ENCODE measurements at places on chromosomes 12 and 14.

DNA sequence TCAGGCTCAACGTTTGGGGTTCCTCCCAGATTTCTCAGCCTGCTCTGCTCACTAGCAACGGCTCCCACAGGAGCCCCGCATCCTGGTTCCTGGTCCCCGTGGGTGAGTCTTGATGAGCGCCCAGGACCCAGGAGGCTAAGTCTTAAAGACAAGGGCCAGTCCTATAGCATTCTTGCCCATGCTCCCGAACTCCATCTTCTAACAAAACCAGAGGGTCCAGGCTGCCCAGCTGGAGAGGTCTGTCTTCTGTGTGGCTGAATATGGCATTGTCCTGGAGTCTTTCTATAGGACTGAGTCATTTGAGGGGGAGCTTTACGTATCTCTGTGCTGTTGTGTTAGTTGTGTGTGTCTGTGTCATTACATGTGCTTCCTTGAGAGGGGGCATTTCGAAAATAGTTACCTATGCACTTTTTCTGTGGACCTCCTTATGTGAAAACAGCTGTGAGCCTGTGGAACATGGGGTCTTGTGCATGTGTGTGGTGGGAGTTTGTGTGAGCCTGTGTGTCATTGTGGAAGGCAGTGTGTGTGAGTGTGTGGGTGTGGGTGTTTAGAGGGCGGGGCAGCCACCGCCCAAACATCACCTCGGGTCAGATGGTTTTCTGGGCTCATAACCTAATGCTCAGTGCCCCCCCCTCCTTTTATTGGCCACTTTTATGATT is 9.1 kb upstream of the TBX5 start:
- no peak for DNase-seq
- no peak overlapping the region for H3K27ac ChIP-seq
- H3K36me3 ChIP-seq = no peaks in the 10 kb centered on the region
- no peak overlapping the region for H3K4me3 ChIP-seq
- H3K4me1 ChIP-seq = no peaks in the 10 kb centered on the region
- H3K27me3 ChIP-seq = peaks cover 67% of the 10 kb centered on the region

DNA sequence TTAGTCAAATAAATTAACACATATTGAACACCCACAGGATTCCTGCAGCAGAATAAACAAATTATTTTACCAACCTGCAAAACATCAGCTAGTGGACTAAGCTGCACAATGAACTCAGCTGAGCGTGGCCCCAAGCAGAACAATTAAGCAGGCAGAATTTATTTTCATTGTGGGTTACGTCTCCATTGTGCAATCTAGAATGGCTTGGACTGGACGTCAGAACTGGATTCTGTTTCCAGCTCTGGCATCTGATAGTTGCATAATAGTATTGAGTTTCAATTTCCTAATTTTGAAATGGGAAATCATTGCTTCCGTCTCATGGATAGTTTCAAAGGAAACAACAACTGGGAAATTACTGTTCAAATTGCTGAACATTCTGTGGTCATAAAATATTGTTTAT is 35.5 kb upstream of the RERG start:
- DNase-seq = no peak
- H3K27me3 ChIP-seq = no peaks in the 10 kb centered on the region
- H3K27ac ChIP-seq = no peak overlapping the region
- no peaks in the 10 kb centered on the region for H3K4me1 ChIP-seq

- H3K27ac ChIP-seq = no peak overlapping the region
- peaks cover 18% of the 10 kb centered on the region for H3K4me1 ChIP-seq
- H3K36me3 ChIP-seq = peaks cover 7% of the 10 kb centered on the region
- H3K27me3 ChIP-seq = no peaks in the 10 kb centered on the region
Observed at GRCh38 chr14:93263416-93263815, 56.4 kb downstream of the UBR7 start.

DNA sequence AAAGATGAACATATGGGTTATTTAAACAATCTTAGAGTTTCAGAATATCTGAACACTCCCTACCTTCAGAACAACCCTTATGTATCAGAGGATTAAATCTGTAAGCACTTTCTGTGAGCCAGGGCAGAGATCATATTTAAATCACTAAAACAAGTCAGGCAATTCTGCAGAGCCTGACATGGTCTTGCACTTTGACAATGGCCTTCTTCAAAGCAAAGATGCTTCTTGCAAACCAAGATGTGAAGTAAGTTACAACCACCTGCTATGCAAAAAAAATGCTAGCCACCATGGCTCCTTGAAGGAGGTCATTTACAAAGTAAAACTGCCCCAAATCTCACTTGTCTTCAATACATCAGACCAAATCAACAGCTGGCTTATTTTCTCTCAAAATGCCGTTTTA is 3.2 kb downstream of the PPP1CC start:
- no peaks in the 10 kb centered on the region for H3K27me3 ChIP-seq
- H3K4me3 ChIP-seq = no peak overlapping the region
- H3K36me3 ChIP-seq = peaks cover 10% of the 10 kb centered on the region
- no peak overlapping the region for H3K27ac ChIP-seq
- H3K4me1 ChIP-seq = peaks cover 32% of the 10 kb centered on the region

DNA sequence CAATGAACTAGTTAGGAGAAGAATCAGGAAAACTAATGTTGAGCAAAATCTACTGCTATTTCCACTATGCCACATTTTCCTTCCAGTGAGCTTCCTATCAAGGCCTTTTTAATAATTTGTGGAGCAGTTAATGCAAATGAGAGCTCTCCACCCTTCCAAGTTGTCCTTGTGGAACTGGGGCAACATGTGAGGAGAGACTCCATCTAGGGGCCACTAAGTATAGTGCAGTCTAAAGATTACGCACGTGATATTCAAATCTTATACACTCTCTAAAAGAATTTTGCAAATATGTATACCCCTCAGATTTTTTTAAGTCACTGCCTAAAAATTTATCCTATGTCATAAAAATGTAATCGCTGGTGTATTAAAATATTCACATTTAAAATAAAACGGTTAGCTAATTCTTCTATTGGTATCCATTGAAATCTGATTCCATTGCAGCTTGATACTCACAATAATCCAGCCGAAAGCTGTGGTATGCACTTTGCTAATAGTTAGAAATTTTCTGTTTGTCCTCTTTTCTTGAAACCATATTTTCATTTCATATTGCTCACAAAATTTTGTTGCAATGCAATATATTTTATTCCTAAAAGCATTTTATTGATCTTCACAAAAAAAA is 100.1 kb downstream of the PAH start:
- no peaks in the 10 kb centered on the region for H3K27me3 ChIP-seq
- H3K4me3 ChIP-seq = no peak overlapping the region
- H3K4me1 ChIP-seq = no peaks in the 10 kb centered on the region
- no peaks in the 10 kb centered on the region for H3K36me3 ChIP-seq

DNA sequence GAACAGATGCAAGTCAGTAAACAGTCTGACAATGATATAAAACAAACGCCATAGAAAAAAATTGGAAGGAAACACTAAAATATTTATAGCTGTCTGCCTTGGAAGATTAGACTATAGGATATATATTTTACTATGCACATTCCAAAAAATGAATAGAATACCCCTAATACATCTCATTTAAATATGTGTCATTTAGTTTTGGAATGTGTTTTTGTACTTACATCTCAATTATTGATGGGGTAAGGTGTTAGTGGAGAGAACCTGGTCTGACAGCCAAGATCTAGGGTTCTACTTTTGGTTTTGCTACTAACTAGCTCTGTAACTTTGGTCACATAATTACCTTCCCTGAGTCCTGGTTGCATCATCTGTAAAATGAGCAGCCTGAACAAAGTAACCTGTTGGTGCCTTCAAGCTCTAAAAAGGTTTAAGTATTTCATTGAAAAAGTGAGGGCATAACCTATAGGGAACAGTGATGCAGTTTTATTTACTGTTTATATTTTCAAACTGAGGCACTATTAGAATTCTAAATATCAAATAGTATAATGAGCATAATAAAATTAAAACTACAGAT is 28.6 kb upstream of the SLC6A13 start:
- no peak overlapping the region for H3K4me3 ChIP-seq
- H3K36me3 ChIP-seq = peaks cover 9% of the 10 kb centered on the region
- peaks cover 5% of the 10 kb centered on the region for H3K4me1 ChIP-seq
- no peaks in the 10 kb centered on the region for H3K27me3 ChIP-seq

DNA sequence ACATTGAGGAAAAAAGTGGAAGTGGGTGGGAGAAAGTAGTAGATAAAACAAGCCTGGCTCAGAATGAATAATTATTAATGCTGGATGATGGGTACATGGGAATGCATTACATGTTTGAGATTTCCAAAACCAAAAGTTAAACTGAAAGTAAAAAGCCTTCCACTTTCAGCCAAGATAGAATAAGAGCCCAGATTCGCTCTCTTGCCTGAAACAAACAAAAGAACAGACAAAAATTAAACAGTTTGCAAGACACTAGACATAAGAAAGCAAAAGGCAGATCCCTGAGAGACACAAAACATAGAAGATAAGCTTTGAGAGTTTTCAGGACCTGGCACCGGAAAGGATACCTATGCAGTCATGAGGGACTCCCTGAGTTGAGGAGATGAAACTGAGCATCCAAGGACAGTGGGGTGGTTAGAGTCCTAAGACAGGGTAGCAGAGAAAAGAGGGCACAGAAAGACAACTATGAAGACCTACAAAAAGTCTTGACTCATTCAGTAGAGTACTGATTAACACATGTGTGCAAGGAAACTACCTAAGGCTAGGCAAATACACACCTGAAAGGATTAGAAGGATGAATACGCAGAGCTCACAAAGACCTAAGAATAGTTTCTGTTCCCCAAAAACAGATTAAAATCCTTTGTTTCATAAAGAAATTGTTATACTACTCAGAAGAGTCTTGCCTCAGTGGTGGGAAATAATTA is 54.1 kb downstream of the CEP83 start:
- H3K36me3 ChIP-seq = peaks cover 3% of the 10 kb centered on the region
- DNase-seq = no peak
- H3K27me3 ChIP-seq = no peaks in the 10 kb centered on the region
- H3K4me1 ChIP-seq = no peaks in the 10 kb centered on the region
- H3K4me3 ChIP-seq = no peak overlapping the region
- H3K27ac ChIP-seq = no peak overlapping the region

- H3K27ac ChIP-seq = no peak overlapping the region
- H3K4me3 ChIP-seq = no peak overlapping the region
- H3K4me1 ChIP-seq = no peaks in the 10 kb centered on the region
- DNase-seq = no peak
- H3K36me3 ChIP-seq = no peaks in the 10 kb centered on the region
- no peaks in the 10 kb centered on the region for H3K27me3 ChIP-seq
Observed at GRCh38 chr12:79514730-79515529, 175.8 kb downstream of the PAWR start.

DNA sequence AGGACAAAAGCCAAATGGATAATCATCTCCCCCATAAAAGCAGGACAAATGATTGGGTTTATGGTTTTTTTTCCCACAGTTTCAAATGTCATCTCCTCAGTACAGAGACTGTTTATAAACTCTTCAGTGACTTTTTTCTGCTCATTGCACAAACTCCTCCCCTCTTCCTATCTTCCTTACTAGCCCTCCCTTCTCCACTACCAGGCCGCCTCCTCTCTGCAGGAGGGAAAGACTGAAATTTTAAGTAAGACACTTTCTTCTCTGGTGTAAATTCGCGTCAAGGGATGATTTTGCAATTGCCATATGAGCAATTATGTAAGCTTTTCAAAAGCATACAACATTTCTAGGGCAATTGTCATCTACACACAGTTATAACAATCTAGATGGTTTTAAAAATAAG is 37.0 kb downstream of the BTG1 start:
- DNase-seq = no peak
- no peak overlapping the region for H3K4me3 ChIP-seq
- no peaks in the 10 kb centered on the region for H3K4me1 ChIP-seq
- no peaks in the 10 kb centered on the region for H3K27me3 ChIP-seq

GRCh38 chr12:79373896-79374499 is 316.8 kb downstream of the PAWR start:
- H3K4me1 ChIP-seq = peaks cover 3% of the 10 kb centered on the region
- H3K4me3 ChIP-seq = no peak overlapping the region
- H3K27me3 ChIP-seq = no peaks in the 10 kb centered on the region

DNA sequence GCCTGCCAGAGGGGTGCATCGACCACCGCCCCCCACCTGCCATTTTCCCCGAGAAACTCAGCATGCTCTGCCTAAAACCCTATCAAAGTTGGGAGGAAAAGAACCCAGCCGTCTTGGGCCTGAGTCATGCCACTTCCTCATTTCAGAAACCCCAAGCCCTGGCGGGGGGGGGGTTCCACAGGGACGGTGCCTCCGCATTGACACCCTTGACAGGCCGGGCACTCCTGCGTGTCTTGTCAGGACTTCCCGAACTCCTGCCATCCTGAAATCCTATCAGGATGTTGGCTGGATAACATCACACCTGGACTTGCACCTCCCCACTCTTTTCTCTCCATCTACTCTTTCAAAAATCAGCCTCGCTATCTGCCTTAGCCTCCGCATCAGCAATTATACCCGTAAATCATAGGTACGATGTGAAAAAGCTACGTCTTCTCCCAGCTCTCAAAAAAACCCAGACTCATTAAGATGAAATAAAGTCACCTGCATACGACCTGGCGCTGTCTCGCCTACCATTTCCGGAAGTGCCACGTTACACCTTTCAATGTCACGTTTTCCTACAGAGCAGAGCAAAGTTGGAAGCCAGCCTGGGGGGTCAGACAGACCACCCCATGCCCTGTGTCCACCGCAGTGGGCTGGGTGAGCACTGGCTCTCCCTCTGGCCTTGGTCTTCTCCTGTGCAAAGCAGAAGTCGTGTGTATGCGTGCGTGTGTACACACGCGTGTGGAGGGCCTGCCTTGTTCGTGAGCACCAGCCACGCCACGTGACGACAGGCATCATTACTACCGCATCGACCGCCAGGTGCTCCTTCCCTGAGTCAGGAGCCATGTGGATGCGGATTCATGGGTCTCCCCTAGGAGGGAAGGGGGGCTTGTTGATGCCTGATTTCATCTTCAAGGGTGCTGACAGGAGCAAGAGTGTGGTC is 96.7 kb downstream of the RFLNA start:
- no peaks in the 10 kb centered on the region for H3K27me3 ChIP-seq
- H3K4me1 ChIP-seq = peaks cover 33% of the 10 kb centered on the region
- H3K36me3 ChIP-seq = peaks cover 18% of the 10 kb centered on the region

DNA sequence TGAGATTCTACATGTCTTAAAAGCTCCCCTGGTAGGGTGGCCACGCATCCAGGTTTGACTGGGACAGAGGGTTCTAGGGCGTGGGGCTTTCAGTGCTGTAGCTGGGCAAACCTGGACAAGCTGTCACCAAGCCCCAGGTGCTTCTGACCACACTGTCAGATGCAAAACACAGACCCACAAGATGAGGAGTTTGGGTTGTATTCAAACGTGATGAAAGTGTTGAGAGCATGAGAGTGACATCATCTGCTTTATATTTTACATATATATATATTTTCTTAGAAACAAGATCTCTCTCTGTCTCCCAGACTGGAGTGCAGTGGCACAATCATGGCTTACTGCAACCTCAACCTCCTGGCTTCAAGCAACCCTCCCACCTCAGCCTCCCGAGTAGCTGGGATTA is 210.1 kb downstream of the DPF3 start:
- no peaks in the 10 kb centered on the region for H3K36me3 ChIP-seq
- H3K4me3 ChIP-seq = no peak overlapping the region
- peaks cover 7% of the 10 kb centered on the region for H3K4me1 ChIP-seq
- H3K27me3 ChIP-seq = no peaks in the 10 kb centered on the region
- no peak overlapping the region for H3K27ac ChIP-seq

All from keratinocyte (primary cell).